ENCODE measurements at places on chromosomes 5 and 9. TPM values are rescaled to one million over a fixed set of nuclear protein-coding genes. Genes with fewer than 3 reads are reported as not detected.

Gene IFNA13
- total RNA-seq, result not detected

Gene TAF9
- 67.8 TPM for total RNA-seq

Gene NKD2
- 3.1 TPM for total RNA-seq

Gene DNM1
- total RNA-seq, result 0.69 TPM

Gene MARCHF3
- total RNA-seq, result 41.4 TPM

Gene CDH10
- 0.57 TPM for total RNA-seq

Gene PCDHGA11
- total RNA-seq, result 14.5 TPM

Gene PNPLA7
- 0.49 TPM for total RNA-seq

Gene MAP1B
- 35.5 TPM for total RNA-seq

Gene TMEM252
- not detected for total RNA-seq

Gene CAMK2A
- total RNA-seq, result not detected

Gene CDX1
- not detected for total RNA-seq

Gene ZNG1A
- 20.1 TPM for total RNA-seq

Gene PSMB7
- total RNA-seq, result 243 TPM

Gene ADAMTS13
- 3.0 TPM for total RNA-seq

Gene RETREG1
- 0.16 TPM for total RNA-seq

Gene FBXL7
- 23.9 TPM for total RNA-seq

Gene YTHDC2
- 16.7 TPM for total RNA-seq

Data from bladder microvascular endothelial cell (primary cell).